Right renal pelvis (tissue), 4 donors: ENCODE measurements at places on chromosomes 6 and 20.

DNA sequence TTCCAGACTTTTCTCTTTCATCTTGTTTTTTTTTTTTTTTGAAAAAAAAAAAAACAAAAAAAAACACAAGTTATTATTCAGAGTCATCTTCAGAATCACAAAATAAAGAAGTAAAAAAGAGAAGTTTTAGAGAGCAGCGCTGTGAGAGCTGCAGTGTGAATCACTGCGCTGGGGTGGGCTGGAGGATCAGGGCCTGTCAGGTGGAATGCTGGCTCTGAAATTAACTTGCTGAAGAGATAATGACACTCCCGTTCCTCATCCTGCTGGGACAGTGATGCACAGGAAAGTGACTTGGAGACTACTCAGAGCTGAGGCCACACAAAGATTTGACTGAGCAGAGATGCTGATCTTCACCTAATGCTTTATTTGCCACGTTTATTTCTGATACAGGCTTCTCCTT lies 42.7 kb upstream of the CLDN20 start:
- no peak for DNase-seq

- DNase-seq: no peak
Observed at GRCh38 chr20:22775671-22776139, 191.3 kb upstream of the FOXA2 start.

- no peak for DNase-seq
Observed at GRCh38 chr6:170166511-170167122, 124.3 kb downstream of the DLL1 start.

GRCh38 chr6:55758156-55758937 lies 117.0 kb downstream of the BMP5 start:
- DNase-seq: no peak

DNA sequence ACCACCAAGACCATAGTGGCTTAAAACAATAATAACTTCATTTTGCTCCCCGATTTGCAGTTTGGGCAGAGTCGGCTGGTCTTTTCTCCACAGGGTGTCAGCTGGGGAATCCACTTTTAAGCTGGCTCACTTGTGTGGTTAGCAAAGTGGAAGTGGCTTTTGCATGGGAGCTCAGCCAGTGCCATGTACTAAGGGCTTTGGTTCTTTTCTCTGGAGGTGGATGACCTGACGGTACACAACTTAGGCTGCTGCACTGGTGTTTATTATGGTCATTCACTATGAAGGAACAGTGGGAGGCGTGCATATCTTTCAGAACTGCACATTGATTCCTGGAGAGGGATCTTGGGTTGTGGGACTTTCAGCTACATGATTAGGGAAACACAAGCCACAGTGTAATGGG lies 141.0 kb downstream of the OR2B2 start:
- no peak for DNase-seq

- DNase-seq: no peak
Observed at GRCh38 chr20:39264506-39265172, 302.5 kb downstream of the DHX35 start.

- no peak for DNase-seq
Observed at GRCh38 chr6:35312076-35312800, 14.6 kb downstream of the DEF6 start.

- DNase-seq: no peak
Observed at GRCh38 chr6:90788781-90789180, 201.9 kb upstream of the MAP3K7 start.

DNA sequence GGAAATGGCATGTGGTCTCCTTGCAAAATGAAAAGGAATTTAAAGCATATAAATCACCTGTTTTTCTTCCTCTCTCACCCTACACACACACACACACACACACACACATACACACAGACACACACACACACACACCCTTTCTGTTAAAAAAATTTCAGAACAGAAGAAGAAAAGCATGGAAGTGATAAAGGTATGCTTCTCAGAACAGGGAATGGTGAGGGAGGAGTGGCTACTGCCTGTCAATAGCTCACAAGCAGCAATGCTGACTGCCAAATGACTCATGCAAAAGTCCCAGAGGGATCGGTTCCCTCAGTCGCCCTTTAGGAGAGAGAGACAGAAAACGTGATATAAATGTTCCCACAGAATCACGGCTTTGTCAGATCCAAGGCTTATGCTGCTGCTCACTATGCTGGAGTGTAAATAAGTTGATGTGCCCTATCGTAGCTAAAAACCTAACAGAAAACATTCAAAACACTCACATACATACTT lies 102.6 kb downstream of the IBTK start:
- no peak for DNase-seq

DNA sequence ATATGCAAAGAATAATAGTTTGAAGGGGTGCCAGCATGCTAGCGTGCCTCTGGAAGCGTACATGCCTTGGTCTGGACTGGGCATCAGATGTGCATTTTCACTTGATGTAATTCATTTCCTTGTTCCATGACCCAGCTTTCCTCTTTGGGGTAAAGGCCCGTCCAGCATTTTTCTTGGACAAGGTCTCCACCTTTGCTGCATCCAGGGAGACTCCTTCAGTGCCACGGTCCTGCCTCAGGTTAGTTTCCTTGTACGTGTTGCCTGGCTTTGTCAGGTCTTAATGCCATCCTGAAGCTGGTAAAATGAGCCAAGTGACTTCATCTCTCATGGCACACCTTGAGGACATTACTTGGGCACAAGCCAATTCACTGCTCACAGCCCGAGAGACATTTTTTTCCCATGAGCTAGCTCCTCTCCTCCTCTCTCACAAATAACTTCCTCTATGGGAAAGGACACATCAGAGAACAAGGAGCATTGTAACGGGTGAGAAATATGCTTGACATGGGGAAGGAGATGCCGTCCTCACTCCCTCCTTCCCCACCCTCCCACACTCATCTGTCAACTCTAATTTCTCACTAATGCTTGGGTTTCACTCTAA lies 23.9 kb downstream of the EDN1 start:
- no peak for DNase-seq

DNA sequence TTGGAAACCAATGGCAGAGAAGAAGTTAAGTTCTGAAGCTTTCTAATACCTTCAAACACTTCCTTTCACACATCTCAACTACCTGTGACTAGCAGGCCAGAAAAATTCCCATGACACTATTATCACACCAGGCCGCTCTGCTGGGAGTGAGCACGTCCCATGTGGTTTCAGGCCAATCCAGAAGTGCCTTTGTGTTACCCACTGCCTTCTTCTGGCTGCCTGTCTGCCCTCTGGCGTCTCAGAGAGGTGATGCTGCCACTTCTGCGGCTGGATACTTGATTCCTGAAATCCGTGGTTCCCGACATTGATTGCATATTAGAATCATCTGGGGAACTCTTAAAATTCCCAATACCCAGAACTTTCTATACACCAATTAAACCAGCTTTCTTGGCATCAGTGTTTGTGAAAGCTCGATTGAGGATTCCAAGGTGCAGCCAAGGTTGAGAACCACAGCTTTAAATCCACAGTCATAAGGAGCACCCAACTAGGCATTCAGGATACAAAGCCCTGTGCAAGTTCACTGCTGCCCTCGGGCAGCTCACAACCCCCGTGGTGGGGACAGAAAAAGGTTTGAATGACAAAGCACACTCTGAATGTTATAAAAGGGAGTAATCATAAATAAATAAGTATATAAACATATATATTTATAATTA lies 65.6 kb downstream of the STMND1 start:
- DNase-seq: no peak

- DNase-seq: peak; percentile 72
Observed at GRCh38 chr6:33014841-33015634, 5.6 kb upstream of the HLA-DOA start.

DNA sequence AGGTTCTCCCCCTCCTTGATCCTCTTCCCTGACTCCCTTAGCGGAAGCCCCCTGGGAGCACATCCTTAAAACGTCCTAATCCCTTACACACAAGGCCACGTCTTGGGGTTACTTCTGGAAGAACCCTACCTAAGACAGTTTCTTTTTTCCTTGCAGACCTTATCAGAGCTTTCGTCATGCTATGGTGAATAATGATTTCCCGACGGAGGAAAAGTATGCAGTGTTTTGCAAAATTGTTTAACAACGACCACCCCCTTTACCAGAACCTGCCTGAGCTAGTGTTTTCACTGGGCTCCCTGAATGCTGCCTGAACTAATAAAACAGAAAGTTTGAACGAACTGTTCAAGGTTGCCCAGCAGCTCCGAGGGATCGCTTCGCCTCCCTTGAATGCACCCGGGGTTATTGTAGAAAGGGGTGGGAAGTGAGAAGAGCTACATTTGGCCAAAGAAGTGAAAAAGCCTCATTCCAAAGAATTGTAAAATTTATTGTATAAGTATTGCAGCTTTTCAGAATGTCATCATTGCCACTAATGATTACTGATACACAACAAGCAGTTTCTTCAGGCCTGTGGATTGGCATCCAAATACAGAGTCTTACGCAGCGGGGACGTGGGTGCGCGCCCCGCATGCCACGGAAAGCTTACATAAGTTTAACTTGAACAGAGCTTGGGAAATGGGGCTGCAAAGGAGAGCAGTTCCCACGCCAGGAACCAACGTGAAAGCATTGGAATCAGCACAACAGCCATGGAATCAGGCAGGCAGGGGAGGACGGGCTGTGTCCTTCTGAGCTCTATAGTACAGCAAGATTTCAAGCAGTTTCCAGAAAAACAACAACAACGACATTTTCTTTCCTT lies 27.9 kb upstream of the ZBP1 start:
- DNase-seq: no peak

DNA sequence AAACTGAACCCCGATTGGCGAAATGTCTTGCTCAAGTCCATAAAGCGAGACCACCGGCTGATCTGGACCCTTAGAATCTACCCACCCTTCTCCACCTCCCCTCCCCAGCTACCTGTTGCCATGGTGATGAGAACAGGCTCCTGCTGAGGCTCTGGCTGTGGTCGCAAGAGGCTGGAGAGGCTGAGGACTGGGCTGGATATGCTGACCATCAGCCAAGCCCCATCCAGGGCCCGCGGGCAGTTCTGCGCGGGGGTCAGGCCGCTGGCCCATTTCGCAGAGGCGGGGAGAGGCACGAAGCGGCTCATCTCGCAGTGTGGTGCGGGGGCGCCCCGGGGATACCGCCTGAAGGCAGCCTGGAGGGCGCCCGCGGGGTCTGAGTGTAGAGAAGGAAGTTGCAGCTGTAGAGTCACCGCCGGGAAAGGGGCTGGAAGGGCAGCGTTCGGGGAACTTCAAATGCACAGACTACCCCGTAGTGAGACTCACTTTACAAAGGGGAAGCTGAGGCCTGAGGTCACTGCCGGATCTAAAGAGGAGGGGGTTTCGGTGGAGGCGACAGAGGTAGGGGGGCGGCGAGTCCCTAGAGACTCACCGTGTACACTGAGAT lies 671 bp downstream of the TAPBP start:
- no peak for DNase-seq

GRCh38 chr6:130927305-130927704 lies 100.1 kb downstream of the SMLR1 start:
- DNase-seq: no peak

DNA sequence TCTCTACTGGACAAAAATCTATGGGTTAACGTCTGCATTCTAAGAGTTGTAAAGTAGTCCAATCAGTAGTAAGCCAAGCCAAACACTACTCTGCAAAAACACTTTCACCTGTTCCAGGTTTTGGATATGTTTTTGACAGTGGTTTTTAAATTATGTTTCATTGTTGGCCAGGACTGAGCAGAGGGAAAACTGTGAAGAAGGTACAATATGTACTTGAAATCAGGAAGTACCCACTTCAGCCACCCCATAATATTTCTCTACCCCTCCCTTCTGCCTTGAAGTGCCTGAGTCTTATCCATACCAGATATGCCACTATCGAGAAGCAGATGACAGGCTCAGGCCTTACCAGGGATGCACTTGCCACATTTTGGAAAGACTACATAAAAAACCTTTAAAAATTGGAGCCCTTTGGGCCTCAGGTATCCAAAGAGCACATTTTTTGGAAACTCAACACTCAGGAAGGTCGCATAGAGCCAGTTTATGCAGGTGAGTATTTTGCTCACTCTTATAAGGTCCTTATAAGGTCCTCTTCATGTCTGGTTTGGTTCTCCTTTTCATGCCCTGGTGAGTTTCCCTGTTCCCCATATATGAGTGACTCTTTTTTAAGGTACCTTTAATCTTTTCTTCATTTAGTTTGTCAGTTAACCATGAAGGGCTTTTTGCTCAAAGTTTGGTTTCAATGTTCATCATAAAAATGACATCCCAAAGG lies 859.3 kb upstream of the FLRT3 start:
- DNase-seq: no peak

DNA sequence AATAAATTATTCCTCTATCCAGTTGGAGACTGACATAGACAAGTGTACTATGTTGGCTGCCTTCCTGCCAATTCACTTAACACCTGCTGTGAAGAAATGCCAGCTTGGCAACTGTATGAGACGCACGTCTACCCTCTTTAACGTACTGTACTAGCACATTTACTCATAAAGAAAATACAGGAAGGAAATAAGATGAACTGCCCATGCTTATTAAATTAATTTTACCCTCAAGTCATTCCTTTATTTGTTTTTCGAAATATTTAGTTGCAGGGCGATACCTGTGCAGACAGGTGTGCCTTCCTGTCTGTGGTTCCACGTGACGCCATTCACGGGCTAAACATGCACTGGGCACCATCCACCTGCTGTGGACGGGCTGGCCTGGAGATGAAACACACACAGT lies 52.0 kb downstream of the PSMG4 start:
- DNase-seq: no peak

- DNase-seq: no peak
Observed at GRCh38 chr6:146341493-146342230, 202.0 kb upstream of the RAB32 start.

DNA sequence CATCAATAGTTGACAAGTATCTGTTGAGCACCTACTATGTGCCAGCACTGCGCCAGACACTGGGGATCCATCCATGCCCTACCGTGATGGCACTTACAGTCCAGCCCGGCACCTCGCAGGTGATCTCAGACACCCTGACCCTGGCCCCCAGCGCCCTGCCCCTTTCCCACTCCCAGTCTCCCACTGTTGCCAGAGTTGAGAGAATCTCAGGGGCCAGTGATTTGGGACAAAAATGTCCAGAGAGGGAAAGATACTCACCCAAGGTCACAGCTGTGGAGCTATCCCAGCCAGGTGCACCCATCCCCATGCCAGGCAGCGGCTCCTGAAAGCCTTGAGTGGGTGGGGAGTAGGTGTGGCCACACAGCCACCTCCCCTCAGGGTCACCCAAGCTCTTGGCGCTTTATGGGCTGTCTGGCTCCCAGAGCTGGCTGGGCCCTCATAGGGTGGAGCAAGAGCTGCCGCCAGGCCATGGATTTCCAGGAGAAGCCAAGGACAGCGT lies 3.3 kb downstream of the PI16 start:
- no peak for DNase-seq

DNA sequence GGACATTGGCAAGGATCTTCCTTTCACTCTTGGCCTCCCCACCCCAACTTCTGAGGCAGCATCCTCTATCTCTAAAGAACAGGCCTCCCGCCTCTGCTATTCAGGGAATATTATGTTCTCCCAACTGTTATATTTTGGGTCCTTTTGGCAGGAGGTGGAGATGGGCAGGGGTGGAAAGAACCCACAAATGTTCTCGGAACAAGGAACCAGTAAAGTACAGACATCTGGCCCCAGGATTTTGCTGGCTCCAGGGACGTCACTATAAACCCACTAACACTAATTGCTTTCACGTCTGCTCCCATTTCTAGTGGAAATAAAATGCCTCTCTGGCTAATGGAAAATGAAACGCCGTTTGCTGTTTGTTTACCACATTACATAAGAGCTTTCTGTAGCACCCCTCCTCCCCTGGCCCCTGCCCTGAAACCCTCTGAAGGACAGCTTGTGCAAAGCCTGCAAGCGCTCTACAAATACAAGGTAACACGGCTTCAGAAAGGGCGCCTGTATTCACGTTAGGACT lies 77.7 kb upstream of the TBC1D7 start:
- DNase-seq: no peak
